Activated T-cell treated with anti-CD3 and anti-CD28 coated beads, Interleukin-2, amount 50 U/mL, for 72 hours (primary cell): ENCODE measurements at places on chromosomes 4 and X. TPM values are rescaled to one million over a fixed set of nuclear protein-coding genes. Genes with fewer than 3 reads are reported as not detected.

The UGT2B10 gene
- not detected for total RNA-seq

The SH3RF1 gene
- 0.26 TPM for total RNA-seq

The MAGEB1 gene
- total RNA-seq = not detected

The ELOVL6 gene
- 15.8 TPM for total RNA-seq

The SRPK3 gene
- not detected for total RNA-seq
